Activated CD4-positive, alpha-beta T cell treated with anti-CD3 and anti-CD28 coated beads, Interleukin-2, amount 50 U/mL, for 16 hours (primary cell): ENCODE measurements at places on chromosomes 5 and 9.

DNA sequence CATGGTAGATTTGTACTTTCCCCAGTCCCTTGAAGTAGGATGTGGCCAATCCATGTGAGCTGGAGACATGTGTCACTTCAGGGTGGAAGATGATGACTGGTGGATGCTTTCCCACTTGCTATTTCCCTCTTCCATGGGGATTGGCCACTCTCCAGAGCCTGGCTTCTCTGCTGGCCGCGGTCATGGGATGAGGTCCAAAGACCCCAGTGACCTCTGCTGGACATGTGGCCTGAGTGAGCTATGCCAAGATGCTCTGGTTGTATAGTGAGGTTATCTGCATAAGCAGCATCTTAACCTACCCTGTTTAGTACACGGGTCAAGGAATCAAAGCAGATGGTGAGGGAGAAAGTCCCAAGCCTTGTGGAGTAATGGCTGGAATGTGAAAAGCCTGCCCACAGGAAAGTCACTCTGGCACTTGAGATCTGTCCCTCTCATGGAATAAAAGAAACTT lies 47.1 kb downstream of the SH3PXD2B start:
- DNase-seq = no peak

- DNase-seq = no peak
Measured at GRCh38 chr9:91045041-91045440, 243.4 kb downstream of the SYK start.

GRCh38 chr5:37735649-37736347 lies 104.0 kb downstream of the GDNF start:
- DNase-seq = no peak

DNA sequence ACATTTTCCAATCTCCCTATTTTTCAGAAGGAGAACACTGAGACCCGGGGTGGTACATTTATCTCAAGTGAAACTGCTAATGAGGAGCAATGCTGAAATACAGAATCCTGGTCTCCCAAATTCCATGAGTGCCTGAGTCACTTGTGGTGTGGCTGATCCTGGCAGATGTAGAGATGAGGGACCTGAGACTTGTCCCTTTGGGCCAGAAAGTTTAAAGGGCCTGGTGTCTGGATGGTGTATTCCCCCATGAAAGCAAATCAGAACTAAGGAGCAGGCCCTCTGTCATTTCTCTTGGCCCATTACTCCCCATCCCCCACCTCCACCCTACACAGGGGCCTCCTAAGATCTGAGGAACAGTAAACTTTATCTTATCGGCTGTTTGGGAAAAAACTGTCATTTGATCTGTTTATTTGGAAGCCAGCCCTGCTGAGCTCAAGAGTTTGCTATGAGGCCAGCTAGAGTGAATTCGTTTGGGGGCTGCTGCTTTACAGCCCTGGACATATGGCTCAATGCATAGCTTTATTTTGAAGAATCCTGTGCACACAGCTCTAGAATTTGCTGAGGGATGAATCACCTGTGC lies 140.3 kb downstream of the LHFPL2 start:
- no peak for DNase-seq

DNA sequence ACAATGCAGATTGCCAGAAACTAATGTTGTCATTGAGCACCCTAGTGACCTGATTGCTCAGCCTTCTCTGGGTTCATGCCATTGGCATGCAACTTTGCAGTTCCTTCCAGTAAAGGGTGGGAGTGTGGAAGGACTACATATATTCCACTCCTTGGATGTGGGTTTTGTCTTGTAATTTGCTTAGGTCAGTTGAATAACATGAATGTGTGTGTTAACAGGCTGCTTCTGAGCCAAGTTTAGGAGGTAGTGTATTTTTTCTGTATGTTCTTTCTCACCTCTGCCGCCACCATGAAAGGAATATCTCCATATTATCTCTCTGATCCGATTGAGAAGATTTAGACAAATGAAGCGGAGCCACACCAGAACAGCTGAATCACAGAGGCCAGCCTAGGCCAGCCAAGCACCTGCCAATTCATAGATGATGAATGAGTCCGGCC lies 1929.6 kb upstream of the CDH6 start:
- no peak for DNase-seq

- DNase-seq = peak; percentile 80
Measured at GRCh38 chr9:104968025-104968982, 40.3 kb upstream of the ABCA1 start.

- DNase-seq = no peak
Measured at GRCh38 chr5:98964621-98965020, 35.8 kb upstream of the CHD1 start.

GRCh38 chr9:110429453-110429852 lies 91.8 kb upstream of the TXNDC8 start:
- DNase-seq = no peak

- no peak for DNase-seq
Measured at GRCh38 chr9:33465596-33466564, 7.8 kb downstream of the NOL6 start.

- DNase-seq = no peak
Measured at GRCh38 chr5:113029614-113030013, 53.0 kb downstream of the DCP2 start.

GRCh38 chr5:172611913-172612312 lies 29.1 kb upstream of the NEURL1B start:
- DNase-seq = no peak

- DNase-seq = no peak
Measured at GRCh38 chr5:74888117-74888516, 21.9 kb upstream of the FAM169A start.

GRCh38 chr5:128329386-128329939 lies 208.6 kb downstream of the FBN2 start:
- DNase-seq = no peak

GRCh38 chr9:133405508-133406438 lies 12.0 kb downstream of the REXO4 start:
- DNase-seq = no peak

GRCh38 chr5:78243639-78244038 lies 50.9 kb downstream of the AP3B1 start:
- no peak for DNase-seq

DNA sequence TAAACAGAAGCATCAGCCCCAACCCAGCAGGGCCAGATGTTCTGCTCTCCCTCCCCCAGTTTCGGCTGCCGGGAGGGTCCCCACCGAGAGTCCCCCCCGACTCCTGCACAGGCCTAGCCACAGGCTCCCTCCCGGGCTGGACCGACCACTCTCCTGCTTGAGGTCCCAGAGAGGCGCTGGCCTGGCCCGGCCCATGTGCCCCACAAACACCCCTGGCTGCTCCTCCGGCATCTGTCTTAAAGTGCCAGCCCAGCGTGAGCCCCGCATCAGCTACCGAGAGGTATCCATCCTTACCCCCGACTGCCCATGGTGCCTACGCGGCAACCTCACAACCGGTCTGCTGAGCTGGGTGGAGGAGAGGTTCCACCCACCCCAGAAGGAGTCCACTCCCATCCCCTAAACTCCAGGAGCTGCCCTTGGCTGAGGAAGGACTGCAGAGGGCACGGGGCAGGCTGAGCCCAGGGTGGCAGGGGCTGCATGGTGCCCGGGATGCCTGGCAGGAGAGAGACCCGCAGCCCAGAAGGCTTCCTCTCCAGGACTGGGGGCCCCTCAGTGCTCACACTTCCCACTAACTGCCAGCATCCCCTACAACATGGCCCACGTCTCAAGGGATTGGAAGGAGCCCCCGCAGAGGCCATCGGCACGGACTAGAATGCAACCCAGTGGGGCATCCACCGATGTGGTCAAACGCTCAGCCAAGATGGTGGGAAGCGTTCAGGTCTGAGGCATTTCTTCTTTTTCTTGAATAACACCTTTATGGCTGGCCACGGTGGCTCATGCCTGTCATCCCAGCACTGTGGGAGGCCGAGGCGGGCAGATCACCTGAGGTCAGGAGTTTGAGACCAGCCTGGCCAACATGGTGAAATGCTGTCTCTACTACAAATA lies 15.6 kb upstream of the EGFL7 start:
- no peak for DNase-seq
